ENCODE measurements at places on chromosomes 16 and 17.

- DNase-seq: no peak
Measured at GRCh38 chr16:68401871-68402747, 46.2 kb downstream of the SMPD3 start.

DNA sequence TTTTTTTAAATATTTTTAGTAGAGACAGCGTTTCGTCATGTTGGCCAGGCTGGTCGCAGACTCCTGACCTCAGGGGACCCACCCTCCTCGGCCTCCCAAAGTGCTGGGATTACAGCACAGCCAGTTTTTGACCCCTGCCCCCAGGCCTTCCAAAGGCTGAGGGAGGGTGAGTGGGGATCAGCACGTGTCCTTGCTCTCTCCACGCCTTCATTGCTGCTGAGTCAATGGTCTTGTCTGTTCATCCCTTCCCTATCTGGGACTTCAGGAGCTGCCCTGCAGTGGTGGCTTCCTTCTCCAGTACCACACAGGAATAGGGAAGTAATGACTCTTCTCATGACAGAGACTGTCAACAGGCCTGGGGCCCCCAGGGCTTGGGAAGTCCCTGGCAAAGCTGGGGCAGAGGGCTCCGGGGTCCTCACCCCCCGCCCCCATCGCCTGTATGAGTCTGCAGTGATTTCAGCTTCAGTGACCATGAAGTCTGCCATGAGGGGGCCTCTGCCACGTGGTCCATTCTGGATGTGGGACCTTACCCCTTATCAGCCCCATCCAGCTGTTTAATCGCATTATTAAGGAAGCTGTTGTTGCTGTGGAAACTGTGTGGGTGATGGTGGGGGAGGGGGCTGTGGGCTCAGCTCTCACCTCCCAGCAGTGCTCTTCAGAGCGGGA is 6.1 kb downstream of the ABCC3 start:
- no peak for DNase-seq

- no peak for DNase-seq
Measured at GRCh38 chr16:47377154-47377553, 83.7 kb downstream of the ITFG1 start.

GRCh38 chr17:19579867-19580565 is 46.4 kb downstream of the SLC47A1 start:
- DNase-seq: peak; percentile 49

DNA sequence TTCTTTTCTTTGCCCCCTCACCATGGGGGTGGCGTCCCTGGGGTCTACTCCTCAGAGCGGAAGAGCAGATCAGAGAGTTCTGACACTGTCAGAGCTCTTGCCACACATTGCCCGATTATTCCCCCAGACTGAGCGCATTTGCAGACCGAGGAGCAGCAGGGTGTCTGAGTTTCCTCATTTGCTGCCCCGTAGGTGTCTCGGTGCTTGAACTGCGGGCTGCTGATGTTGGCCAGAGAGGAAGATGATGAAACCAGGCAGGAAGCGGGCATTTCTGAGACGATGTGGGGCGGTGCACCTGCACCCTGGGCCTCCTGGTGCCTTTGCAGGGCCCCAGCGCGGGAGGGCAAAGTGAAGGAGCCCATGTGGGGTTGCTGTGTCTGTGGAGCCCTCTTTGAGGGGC is 55.2 kb downstream of the ARSG start:
- no peak for DNase-seq

DNA sequence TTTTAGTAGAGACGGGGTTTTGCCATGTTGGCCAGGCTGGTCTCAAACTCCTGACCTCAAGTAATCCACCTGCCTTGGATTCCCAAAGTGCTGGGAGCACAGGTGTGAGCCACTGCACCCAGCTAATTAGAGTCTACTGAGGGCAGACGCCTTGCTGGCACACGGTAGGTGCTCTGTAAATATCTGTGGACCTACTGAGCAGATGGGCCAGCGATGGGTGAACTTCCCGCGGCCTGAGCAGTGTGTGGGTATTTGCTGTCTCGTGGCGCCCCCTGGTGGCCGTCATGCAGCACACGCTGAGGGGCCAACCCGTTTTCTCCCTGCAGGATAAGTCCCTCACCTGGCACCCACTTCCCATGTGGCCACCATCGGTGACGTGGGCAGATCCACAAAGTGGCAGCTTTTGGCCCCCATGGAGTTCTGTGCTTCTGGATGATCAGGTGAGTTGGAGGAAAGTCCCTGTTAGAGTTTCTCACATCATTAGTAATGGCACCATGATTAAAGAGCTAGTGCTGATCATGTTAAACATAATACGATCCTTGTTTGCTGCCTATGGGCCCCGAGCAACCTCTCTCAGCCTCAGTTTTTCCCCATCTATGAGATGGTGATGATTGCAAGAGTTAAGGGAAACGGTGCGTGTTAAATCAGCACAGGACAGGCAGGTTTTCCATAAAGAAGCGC is 40.7 kb downstream of the ZDHHC7 start:
- peak; percentile 86 for DNase-seq

- no peak for DNase-seq
Measured at GRCh38 chr17:14398766-14399165, 97.9 kb downstream of the HS3ST3B1 start.

DNA sequence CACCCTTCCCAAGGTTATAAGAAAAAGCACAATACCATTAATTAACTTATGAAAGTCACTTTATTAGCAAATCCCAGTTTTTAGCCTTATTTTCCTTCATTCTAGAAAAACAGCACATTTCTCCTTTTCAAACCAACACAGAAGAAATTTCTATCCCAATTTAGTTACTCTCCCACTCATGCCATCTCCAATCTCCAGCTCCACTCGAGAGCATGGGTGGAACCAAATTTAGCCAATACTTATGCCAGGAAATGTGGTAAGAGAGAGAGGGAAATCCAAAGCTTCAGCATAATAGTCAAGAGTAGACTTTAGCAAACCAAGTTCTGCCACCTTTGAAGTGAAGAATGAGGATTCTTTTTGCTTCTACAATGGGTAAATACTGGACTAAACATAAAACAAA is 288.8 kb downstream of the KIF2B start:
- DNase-seq: no peak
